AG09319 (cell line): ENCODE measurements at places on chromosomes 1 and 21.

GRCh38 chr1:37557402-37557801, 662 bp downstream of the DNALI1 start:
- DNase-seq: no peak

DNA sequence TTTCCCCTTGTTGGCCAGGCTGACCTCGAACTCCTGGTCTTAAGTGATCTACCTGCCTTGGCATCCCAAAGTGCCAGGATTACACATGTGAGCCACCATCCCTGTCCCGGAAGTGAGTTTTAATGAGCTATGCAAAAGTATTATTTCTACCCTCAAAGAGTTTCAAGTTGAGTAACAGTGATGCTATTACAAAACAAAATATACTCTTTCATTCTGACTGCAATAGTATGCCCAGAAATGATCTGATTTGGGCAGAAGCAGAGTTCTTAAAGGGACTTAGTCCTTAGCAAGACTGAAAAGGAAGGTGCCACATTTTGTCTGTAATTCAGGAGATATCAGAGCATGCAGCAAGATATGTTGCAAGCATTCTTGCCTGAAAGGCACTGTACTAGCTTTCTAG, 375.4 kb downstream of the NUF2 start:
- DNase-seq: no peak

GRCh38 chr1:155645648-155646047, 35.6 kb downstream of the MSTO1 start:
- no peak for DNase-seq

- DNase-seq: no peak
These were observed 25.0 kb upstream of the CBR3 start for GRCh38 chr21:36109868-36110267.

DNA sequence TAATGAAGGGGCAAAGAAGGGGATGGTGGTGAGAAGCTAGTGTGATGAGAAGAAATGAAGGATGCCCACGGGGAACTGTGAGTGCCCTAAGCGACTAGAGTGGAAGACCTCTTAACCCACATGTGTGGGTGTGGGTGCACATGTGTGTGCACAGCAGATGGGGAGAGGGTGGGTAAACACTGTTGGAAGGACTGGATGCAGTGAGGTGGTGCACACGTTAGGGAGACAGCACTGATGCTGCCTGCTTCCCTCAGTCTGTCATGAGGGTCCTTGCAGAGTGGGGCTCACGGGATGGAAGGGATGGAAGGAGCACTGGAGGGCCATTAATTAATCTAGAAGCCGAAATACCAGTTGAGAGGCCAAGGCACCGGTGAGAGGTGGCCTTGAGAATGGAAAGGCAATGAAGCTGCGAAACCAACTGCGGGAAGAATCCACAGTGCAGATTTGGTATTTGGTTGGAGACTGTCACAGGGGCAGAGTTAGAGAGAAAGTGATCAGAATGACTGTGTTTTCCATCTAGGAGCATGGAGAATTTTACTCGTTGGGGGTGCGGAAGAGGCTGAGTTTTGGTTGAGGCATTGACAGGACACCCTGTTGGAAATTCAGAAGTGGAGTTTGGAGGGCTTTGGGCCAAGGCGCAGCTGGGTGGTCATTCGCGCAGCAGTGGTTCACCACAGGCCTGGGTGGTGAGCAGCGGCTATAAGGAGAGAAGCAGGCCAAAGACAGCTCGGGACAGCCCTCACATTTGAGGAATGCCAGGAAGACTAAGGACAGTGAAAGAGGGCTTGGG, 15.8 kb downstream of the RCSD1 start:
- no peak for DNase-seq

- no peak for DNase-seq
These were observed 52.7 kb downstream of the TGFB2 start for GRCh38 chr1:218397752-218398339.

GRCh38 chr1:23742670-23743286, 493 bp upstream of the ELOA start:
- DNase-seq: no peak

GRCh38 chr1:84267476-84267875, 34.0 kb upstream of the SAMD13 start:
- DNase-seq: no peak

DNA sequence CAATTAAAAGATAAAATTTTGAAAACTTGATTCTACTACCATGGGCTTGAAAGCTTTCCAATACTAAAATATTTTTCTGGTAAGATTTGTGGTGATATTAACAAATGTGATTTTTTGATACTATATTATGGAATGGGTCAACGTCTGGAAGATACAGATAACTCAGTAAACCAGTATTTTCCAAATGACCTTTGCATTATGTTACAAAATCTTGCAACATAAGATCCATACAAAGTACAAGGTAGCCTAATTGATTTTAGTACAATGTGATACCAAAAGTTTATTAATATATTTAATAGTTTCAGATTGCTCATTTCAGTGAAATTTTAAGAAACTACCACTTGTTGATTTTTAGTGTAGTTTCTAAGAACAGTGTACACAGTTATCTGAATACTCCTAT, 236.2 kb downstream of the KIF26B start:
- no peak for DNase-seq

GRCh38 chr1:235697508-235697907, 47.9 kb upstream of the GNG4 start:
- DNase-seq: no peak

GRCh38 chr21:29080454-29080941, 7.0 kb upstream of the CCT8 start:
- DNase-seq: no peak

DNA sequence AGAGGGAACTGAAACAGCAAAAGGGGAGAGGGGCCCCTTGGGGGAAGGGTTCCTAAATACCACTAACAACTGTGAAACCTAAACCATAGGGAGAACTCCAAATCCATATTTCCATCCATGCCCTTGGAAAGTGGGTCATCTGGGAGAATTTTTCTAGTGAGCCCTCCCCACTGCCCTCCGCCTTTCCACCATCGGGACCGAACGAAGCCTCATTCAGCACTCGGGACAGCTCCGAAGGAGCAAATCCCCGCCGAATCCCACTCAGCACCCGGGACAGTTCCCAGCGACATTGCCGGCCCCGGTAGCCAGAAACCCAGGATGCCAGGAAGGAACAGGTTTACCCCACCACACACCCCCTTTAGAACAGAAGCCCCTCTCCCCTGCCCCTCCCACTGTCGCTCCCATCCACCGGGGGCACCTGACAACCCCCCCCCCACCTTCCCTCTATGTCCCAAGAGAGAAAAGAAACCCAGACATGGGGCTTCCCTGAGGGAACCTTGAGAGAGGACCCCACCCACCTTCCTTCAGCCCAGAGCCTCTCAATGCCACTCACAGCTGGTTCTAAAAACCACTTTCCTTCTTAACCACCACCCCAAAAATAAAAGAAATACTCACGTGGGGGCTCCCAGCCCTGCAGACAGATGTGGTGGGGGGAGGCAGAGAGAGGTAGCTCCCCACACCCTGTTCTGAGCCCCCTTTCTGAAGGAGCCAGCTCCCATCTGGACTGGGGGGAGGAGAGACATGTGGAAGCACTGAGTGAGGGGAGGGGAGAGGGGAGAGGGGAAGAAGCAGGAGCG, 4.5 kb downstream of the DLGAP3 start:
- DNase-seq: peak; percentile 3

GRCh38 chr1:207020709-207021107, 11.8 kb downstream of the C1orf116 start:
- no peak for DNase-seq

- DNase-seq: no peak
These were observed 995 bp downstream of the VASH2 start for GRCh38 chr1:212951126-212951946.

DNA sequence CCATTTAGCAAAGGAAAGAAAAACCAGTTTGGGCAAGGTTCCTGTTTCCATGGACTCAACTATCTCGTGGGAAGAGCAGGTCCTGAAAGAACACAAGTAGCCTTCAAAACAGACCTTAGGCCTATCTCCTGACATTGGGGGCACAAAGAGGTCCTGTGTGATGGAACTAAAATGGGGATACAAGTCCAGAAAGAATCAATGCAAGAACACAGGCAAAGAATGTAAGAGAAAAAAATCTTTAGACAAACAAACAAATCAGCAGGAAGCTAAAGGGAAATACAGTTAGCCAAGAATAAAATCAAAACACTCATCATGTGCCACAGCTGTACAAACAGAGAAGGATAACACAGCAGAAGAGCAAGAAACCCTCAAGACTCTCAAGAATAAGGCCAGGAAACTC, 28.2 kb downstream of the SLC30A10 start:
- no peak for DNase-seq

- DNase-seq: no peak
These were observed 9.0 kb downstream of the TRIM67 start for GRCh38 chr1:231170875-231171274.
